ENCODE measurements at places on chromosomes 11 and 22.

DNA sequence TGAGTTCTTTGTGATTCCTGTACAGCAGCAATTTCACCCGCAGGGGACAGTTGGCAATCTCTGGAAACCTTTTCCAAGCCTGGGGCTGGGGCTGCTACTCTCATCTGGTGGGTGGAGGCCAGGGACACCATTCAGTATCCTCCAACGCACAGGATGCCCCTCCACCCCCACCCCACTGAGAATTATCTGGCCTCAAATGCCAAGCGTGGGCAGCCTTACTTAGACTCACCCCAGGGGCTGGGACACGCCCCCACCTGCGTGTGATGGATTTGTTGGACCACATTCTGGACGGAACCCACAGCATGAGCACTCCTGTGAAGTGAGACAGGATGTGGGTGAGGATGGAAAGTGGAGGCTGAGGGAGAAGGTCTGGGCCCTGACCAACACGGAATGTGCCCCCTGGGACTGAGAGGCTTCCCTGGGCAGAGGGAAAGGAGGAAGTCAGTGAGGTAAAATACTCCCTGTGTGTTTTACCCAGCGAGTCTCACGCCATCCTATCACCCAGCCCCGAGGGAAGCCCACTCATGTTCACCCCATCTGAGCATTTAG is 13.7 kb downstream of the RASD2 start:
- DNase-seq, result no peak

- no peak for DNase-seq
Observed at GRCh38 chr11:62124186-62125113, 639 bp downstream of the INCENP start.

GRCh38 chr22:25942856-25943411 is 200.9 kb downstream of the MYO18B start:
- no peak for DNase-seq

- DNase-seq, result no peak
Observed at GRCh38 chr11:92141159-92141558, 83.5 kb upstream of the FAT3 start.

GRCh38 chr22:36589856-36590255 is 60.9 kb upstream of the EIF3D start:
- DNase-seq, result no peak

DNA sequence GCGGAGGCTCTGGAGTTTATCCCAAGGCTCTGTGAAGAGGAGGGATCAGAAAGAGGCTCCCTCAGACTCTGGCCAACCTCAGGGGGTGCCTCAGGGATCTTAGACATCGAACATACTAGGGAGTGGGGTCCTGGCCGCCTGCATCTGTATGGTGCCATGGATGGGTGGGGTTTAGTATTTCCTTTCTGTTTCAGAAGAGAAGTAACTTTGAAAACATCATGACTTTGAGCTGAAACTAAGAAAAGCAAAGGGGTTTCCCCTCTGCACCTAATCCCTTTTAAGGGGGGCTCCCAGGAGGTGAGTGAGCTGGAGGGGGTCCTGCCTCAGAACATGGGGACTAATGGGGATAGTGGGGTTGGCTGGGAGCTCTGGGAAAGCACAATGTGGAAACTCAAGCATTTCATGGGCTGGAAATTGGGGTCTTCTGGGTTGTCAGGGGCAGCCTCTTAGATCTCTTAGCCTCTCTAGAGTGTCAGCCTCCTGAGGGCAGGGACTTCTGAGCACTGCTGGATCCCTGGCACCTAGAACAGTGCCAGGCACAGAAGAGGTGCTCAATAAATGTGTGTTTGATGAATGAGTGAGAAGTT is 11.8 kb upstream of the SSTR3 start:
- DNase-seq, result no peak

DNA sequence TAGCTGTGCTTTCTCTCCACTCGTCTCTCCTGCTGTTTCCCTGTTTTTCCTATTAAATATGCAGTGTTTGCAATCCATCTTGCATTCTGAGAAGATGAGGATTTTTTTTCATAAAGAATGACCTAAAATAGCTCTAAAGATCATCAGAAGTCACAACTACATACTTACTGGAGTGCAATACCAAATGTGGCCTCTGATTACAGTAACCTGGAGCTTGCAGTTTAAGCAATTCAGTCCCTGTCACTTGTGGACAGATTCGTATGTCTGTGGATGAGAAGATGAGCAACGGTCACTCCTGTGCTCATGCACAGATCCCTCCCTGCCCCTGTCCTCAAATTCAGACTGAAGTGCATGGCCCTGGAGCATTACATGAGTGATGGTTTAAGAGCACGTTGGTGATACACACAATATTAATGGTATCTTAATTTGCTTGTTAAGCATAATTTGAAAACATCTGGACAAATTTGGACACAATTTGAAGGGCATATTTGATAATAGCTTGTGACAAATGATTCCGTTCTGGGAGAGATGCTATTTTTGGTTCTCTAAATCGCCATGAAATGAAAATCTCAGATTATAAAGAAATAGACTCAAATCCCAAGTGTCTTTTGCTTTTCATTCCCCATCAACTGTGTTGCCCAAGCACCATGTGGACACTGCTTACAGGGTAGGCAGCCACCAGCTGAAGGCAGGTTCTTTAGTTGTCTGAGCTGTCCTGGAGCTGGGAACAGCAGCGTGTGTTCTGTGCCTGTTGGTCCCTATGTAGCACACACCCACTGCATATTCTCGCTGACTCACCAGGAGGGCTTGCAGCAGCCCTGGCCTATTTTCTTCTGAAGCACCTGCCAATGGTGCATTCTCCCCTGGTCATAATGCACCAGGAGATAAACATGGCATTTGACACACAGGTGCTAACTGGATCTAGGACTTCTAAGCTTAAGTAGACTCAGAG is 32.6 kb upstream of the PRAME start:
- DNase-seq, result no peak

DNA sequence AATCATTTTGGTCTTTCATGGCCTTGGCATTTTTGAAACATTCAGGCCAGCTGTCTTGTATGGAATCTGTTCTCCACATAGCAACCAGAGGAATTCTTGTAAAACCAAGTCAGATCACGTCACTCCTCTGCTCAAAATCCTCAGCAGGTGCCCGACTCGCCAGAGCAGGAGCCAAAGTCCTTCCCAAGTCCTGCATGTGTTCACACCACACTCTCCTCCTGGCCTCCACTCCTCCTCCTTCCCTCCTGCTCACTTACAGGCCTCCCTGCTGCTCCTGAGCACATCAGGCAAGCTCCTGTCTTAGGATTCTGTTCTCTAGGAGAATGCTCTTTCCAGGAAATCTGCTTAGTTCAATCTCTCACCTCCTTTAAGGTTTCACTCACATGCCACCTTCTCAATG is 6.9 kb upstream of the PSMC3 start:
- DNase-seq, result peak; percentile 46

GRCh38 chr11:64916040-64916774 is 802 bp downstream of the ATG2A start:
- DNase-seq, result no peak

DNA sequence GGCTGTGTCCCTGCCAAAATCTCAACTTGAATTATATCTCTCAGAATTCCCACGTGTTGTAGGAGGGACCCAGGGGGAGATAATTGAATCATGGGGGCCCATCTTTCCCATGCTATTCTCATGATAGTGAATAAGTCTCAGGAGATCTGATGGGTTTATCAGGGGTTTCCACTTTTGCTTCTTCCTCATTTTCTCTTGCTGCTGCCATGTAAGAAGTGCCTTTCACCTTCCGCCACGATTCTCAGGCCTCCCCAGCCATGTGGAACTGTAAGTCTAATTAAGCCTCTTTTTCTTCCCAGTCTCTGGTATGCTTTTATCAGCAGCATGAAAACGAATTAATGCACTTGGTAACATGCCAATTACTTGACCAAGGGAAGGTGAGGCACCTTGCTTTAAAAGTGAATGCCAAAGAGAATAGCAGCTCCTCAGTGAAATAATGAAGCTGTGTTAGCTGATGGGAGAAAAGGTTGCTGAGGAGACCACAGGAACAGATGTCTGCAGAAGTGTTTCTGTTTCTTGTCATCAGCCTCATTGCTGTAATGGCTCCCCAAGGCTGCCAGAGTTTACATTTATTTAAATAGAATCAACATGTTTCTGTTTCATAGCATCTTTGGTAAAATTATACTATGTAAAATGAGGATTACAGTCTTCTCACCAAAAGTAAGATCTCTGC is 89.0 kb upstream of the CD44 start:
- DNase-seq, result no peak

DNA sequence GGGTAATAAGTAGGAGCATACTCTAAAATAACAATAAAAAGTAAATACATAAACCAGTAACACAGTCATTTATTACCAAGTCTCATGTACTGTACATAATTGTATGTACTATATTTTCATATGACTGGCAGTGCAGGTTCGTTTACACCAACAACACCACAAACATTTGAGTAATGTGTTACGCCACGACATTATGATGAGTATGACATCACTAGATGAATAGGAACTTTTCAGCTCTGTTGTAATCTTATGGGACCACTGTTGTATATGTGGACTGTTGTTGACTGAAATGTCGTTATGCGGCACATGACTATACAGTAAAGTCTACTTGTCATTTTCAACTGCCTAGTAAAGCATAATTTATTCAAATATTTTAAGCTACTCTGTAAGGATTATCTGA is 18.6 kb downstream of the KIF18A start:
- DNase-seq, result no peak

DNA sequence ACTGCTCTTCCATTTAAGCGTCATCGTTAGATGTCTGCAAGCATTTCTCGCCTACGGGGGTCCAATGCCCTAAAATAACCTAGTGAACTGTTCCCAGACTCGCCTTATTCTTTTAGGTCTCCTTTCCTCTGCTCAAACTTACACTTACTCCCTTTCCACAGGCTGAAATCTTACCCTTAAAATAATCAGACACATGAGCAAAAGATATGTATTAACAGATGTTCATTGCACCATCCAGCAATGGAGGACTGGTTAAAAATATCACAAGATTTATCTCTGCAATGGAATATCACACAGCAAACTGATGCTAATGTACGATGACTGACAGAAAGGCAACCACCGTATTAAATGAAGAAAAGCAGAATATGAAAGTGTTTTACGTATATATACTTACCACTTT is 1.6 kb upstream of the CSTF3 start:
- no peak for DNase-seq

- DNase-seq, result no peak
Observed at GRCh38 chr11:123478352-123478987, 48.4 kb downstream of the GRAMD1B start.

GRCh38 chr11:129881570-129882170 is 13.7 kb downstream of the NFRKB start:
- DNase-seq, result no peak

GRCh38 chr11:92838759-92839310 is 130.6 kb upstream of the MTNR1B start:
- no peak for DNase-seq

DNA sequence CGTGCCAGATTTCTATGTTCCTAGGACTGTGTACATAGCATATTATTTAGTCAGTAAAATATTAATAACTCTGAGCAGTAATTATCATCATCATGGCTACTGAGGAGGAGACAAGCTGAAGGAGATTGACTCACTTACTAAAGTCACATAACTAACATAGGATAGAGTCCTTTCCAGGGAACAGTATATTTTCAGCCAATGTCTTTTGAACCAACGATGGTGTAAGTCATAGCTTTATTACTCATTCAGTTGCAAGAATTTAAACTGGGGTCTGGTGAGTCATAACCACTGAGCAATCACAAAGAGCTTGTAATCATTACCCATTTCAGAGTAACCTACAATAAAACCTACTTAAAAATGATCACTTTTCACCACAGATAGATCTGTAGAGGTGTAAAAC is 1564.8 kb upstream of the TENM4 start:
- DNase-seq, result peak; percentile 11

- DNase-seq, result no peak
Observed at GRCh38 chr11:92199991-92200390, 24.6 kb upstream of the FAT3 start.

DNA sequence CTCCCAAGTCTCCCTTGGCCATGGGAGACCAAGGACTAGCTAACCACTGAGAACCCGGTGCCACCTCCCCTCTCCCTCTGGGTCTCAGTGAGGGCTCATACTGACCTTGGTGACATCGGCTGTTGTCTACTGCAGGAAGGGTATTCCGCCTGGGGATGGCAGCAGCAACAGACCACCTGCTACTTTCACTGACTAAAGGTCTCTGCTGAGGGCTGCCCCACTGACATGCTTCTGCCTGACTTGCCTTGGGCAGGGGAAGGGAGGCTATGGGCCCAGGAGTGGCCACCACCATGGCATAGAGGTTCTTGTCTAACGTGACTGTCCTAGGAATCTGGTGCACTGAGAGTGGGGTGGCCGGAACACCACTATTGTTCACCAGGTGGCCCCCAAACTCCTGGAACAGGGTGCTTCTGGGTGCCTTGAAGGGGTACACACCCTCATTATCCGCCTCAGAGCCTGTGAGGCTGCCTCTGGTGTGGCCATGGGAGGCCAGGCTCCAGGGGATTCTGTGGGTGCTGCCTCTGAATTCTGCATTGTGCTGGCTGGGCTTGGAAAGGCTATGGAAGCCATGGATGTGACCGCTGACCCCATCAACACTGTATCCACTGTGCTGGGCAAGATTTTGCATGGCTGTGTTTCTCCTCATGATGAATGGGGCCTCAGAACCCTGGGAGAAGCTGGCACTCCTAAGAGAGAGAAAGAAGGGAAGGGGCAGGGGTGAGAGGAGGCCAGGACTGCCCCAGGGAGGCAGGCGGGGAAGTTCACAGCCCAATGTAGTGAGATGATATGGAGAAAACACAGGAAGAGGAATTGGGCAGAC is 38.3 kb downstream of the GAB4 start:
- DNase-seq, result no peak

GRCh38 chr11:75631086-75631730 is 37.6 kb downstream of the MAP6 start:
- no peak for DNase-seq

DNA sequence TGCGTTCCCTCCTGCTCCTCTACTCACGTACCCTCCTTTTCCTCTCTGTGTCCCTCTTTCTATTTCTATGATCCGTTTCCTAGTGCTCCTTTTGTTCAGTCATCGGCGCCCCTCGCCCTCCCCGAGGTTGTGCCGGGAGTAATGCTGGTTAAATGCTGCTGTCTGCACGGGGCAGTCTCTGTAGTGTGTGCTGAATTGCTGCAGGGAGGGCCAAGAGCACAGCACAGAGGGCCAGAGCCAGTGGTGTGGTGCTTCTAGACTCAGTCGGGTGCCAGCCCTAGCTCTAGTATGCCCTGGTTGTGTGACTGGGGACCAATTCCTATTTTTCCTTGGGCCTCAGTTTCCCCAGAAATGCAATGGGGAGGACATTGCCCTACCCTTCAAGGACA is 98.3 kb downstream of the PKNOX2 start:
- DNase-seq, result no peak

- DNase-seq, result no peak
Observed at GRCh38 chr11:46304605-46305179, 27.2 kb downstream of the CREB3L1 start.

- no peak for DNase-seq
Observed at GRCh38 chr11:93208663-93209270, 11.0 kb upstream of the SLC36A4 start.

- no peak for DNase-seq
Observed at GRCh38 chr22:44603767-44604166, 98.2 kb upstream of the PRR5 start.

- DNase-seq, result no peak
Observed at GRCh38 chr11:61524963-61525587, 16.5 kb downstream of the LRRC10B start.
